ENCODE measurements at places on chromosomes 3 and 15.

GRCh38 chr15:66617137-66618090, 51.6 kb upstream of the LCTL start:
- no peak for DNase-seq

DNA sequence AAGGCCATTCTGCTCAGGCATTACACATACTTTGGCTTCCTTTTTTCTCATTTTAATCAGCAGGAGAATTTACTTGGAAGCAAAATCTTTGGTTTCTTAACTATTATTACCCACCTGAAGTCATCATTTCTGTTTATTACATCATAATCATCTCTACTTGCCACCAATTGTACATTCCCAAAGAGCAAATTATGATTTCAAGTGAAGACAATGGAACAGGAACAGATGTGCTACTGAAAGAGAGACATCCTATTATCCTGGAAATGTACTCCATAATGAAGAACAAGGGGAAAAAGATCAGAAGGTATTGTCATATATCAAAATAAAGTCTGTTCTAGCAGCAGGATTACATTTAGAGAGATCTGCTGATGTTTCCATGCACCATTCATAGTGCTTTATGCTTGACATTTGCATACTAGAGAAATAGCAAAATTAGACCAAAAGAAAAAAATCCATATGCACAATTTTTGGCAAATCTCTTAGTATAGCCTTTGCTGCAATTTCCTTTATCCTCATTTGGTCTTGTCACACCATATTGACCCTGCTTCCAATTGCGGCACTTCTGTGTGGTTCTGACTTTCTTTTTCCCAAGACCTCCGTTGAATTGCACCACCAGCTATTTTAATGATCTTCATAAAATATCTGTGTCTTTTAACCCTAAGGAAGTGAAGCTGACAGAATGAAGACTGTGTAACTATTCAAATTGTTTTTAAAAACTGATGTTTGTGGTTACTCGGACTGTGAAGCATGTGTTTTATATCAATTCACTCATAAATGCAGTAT, 683.8 kb downstream of the ZNF385D start:
- no peak for DNase-seq

DNA sequence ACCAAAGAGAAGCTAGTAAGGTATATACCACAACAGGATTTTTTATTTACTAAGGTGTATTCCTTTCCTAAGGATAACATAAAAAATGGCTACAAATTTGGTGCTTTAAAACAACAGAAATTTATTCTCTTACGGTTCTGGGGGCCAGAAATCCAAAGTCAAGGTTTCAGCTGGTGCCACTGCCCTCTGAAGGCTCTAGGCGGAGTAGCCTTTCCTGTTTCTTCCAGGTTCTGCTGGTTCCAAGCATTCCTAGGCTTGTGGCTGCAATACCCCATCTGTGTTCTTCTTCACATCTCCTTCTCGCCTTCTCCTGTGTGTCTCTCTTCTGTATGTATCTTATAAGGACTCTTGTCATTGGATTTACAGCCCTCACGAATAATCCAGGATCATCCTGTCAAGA, 549.9 kb downstream of the GRM7 start:
- no peak for DNase-seq

DNA sequence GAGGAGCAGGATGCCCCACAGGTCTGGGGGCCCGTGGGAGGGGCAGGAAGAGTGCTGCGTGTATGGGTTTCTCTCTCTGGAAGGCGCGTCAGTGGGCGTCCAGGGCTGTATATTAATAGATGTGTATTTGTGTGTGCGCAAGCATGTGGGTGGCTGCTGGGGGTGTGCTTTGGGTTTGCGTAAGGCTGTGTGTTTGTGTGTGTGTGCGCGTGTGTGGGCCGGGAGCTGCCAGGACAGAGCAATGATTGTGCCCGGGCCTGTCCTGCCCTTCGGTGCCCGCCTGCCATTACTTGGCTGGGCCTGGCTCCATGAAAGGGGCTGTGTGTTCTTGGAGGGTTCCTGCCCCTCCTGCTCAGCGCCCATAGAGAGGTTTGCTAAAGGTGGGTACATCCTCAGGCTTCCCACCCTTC, 16.3 kb downstream of the CSPG4 start:
- no peak for DNase-seq

- peak; percentile 11 for DNase-seq
These were observed 194.0 kb downstream of the ITPR1 start for GRCh38 chr3:4687167-4687566.
